NCI-H1694 (cell line): ENCODE measurements at places on chromosomes 13 and 19.

GRCh38 chr19:46787040-46787330, 1.4 kb downstream of the SLC1A5 start:
- DNase-seq = no peak

- DNase-seq = no peak
These were observed 7.7 kb upstream of the LRFN3 start for GRCh38 chr19:35928507-35928906.

- no peak for DNase-seq
These were observed 63.7 kb downstream of the CRYL1 start for GRCh38 chr13:20461860-20462532.

GRCh38 chr13:30463787-30464495, 1.8 kb downstream of the HMGB1 start:
- no peak for DNase-seq

DNA sequence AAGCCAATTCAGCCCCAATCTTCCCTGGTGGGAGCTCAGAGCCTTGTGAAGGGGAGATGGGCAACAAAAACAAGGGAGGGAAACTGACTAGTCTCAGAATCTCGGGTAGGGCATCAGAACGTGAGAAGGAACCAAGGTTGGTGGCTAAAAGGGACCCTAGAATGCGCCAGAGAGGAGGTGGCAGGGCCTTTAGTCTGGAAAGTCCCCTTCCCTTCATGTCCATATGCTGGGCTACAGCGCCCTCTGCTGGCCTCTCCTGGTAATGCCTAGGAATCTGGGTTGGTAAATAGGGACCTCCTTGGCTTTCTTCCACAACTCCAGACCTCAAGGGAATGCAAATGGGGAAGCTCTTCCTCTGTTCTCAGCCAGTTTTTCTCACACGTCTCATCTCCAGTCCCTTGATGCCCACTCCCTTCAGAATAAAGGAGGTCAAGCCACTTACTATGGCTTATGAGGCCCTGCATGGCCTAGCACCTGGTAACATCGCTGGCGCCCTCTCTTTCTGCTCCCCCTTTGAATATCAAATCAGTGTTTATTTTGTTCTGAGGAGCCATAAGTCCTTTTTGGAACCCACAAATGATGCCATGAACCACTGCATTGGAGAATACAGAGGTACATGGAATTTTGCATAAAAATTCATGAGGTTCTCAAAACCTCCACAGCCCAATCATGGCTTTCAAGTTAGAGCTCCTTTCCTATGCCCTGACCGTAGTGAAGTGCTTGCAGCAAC, 1.4 kb upstream of the CCDC97 start:
- DNase-seq = peak; percentile 93

DNA sequence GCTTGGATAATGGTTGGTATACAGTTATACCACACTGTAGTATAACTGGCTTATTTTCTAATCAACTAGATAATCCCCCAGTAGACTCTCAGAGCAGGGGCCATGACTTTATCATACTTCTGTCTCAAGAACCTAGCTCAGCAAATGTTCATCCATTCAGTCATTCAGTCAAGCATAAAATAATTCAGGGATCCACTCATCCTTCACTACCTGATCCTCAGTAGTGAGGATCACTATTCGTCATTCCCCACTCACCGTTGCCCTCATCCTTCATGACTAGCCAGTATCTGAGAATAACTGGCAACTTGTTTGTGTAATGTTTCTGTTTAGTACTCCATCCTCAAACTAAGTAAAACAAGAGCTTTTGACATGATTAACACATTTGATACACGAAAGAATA, 77.6 kb downstream of the TSC22D1 start:
- no peak for DNase-seq

DNA sequence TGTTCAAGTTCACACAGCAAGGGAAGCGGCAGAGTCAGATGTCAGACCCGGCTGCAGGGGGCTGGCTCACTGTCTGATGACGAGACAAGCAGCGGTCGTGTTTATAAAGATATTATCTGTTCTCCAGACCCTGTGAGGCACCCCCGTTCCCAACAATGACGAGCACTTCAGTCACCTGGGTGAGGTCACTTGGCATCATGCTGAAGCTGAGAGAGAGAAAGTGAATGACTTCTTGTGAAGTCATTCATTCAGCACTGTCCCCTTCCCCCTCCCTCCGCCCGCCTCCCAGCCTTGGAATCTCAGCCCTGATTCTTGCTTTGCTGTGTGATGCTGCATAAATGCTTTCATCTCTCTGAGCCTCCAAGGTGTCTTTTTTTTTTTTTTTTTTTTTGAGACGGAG, 4.9 kb upstream of the LYPD3 start:
- no peak for DNase-seq

- no peak for DNase-seq
These were observed 843.0 kb upstream of the ATXN8OS start for GRCh38 chr13:69264362-69265334.

DNA sequence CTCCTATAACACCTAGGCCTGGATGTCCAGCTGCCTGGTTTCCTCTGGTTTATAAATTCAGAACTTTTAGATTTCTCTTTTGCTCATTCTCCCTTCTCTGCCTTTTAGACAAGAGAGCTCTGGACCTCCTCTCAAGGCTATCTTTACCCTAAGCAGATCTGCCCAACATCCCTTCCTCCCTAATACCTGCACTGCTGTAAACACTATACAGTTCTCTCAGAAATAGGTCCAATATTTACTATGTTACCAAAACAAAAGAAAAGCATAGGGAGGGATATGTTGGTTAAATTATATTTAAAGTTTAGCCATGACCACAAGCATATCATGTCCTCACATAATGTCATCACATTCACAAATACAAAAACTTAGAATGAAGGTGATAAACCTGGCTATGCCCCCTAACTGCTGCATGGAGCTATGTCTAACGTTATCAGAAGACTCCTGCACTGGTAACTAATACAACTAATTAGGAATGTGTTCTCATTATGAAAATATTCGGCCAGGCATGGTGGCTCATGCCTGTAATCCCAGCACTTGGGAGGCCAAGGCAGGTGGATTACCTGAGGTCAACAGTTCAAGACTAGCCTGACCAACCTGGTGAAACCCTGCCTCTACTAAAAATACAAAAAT, 18.0 kb downstream of the KPNA3 start:
- DNase-seq = no peak

- DNase-seq = no peak
These were observed 129.5 kb downstream of the CYSLTR2 start for GRCh38 chr13:48783181-48783630.

- no peak for DNase-seq
These were observed 16.4 kb downstream of the FREM2 start for GRCh38 chr13:38703255-38703654.

- no peak for DNase-seq
These were observed 2.1 kb upstream of the PCDH17 start for GRCh38 chr13:57629391-57629804.

DNA sequence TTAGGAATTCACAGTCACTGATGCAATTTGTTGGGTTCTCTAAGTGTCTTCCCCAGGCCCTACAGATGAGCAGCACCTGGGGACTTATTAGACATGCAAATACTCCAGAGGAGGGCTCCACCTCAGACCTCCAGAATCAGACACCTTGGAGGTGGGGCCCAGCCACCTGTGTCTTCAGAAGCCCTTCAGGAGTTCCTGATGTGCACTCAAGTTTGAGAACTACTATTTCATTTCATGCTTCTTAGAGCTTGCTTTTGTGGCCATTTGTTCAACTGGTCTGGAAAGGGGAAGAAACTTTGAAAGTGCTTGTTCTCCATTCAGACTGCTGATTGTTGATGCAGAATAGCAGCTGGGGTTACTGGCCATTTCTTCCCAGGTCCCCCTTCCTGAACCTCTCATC, 472.0 kb downstream of the COG6 start:
- no peak for DNase-seq

DNA sequence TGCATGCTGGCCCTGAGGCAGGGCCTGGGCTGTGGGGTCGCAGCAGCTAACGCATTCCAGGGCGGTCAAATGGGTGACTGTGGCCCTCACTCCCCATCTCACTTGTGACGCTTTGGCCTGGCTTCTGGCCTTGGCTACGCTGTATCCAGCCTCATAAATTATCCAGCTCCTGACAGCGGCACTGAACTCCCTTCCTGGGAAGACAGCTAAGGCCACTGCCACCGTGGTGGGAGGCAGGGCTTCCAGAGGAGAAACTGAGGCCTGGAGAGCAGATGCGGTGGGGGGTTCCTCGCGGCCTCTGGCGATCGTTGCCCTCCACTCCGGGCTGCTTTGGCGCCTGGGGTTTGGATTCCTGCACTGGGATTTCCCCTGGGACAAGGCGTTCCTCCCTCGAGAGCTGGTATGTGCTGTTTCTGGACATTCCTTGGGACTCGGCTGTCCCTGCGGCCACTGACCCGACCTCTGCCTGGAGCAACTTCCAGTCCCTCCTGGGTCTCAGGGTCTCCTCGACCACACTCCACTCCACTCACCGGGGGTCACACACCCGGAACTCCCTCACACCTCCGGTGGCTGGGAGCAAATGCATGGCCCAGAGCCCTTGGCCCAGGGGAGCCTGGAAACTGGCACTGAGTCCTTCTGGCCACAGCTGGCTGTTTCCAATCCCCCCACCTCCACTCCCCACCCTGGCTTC, 3.4 kb downstream of the TBXA2R start:
- DNase-seq = no peak

GRCh38 chr13:76293751-76294150, 592.5 kb downstream of the KCTD12 start:
- no peak for DNase-seq

GRCh38 chr19:1699386-1699785, 47.0 kb upstream of the TCF3 start:
- no peak for DNase-seq

DNA sequence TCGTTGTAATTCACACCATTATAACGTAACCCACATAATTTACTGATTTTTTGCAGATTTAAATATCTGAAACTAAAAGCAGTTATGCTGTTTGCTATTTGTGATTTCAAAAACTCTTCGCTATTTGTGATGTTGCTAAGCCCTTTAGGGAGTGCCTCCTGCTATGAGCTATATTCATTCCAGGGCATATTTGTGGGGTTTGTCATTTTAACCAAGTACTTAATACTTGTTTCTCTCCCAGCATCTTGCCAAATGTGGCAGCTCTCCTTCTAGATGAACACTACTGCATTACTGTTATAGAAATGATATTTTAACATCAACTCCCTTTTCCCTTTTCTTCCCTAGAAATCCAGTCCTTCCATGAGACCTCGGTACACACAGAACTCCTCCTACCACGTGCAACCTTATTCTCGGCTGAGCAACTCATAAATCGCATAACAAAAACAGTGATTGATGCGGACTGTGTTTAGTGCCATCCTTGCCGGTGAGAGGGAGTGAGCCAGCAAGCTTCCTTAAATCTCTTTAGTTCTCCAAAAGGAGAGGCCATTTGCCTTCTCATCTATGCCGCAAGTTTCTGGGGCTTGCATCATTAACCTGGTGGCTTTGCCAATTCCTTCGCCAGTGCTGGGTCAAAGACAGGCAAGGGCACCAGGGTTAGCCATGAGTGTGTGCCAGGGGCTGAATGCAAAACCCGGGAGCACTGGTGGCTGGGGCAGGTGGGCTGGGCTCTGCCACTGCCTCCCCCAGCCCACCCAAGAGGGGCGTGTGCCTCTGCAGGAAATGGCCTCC, 33.4 kb downstream of the RFX2 start:
- no peak for DNase-seq

DNA sequence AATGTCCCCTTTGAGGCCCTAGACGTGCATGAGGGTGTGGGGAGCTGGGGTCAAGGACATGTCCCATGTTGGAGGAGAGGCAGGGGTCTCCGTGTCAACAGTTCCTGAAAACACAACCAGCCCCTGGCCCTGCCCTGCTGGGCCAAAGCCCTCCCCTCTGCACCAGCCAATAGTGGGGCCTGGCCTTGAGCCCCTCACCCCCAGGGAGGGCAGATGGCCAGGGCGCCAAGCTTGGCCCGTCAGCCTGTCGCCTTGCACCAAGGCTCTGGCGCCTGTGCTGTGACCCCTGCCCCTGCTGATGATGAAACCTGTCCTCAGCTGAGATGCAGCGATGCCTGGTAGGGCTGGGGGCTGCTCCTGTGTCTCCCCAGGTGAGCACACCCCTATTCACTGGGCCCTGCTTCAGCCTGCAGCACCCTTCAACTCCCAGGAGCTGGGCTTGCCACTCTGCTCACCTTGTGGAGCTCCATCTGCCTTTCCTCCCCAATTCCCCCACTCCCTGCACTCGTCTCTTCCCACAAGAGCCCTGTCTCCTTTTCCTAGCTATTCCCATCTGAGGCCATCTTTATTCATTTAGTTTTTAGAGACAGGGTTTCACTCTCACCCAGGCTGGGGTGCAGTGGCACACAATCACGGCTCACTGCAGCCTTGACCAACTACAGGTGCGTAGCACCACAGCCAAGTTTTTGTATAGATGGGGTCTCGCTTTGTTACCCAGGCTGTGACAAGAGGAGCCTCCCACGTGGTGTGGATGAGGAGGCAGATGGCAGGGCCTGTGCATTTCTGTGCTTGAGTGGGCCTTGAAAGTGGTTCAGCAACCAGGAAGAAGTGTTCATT, 2.1 kb upstream of the HAMP start:
- no peak for DNase-seq

GRCh38 chr13:28012896-28013295, 24.4 kb upstream of the URAD start:
- no peak for DNase-seq

GRCh38 chr19:33506498-33506897, 15.1 kb downstream of the PEPD start:
- DNase-seq = no peak

GRCh38 chr13:24192057-24192810, 31.7 kb downstream of the SPATA13 start:
- no peak for DNase-seq

- no peak for DNase-seq
These were observed 389.3 kb upstream of the PCDH9 start for GRCh38 chr13:67619351-67619994.

- DNase-seq = peak; percentile 61
These were observed 4.5 kb downstream of the TPRX2 start for GRCh38 chr19:47863514-47863936.

DNA sequence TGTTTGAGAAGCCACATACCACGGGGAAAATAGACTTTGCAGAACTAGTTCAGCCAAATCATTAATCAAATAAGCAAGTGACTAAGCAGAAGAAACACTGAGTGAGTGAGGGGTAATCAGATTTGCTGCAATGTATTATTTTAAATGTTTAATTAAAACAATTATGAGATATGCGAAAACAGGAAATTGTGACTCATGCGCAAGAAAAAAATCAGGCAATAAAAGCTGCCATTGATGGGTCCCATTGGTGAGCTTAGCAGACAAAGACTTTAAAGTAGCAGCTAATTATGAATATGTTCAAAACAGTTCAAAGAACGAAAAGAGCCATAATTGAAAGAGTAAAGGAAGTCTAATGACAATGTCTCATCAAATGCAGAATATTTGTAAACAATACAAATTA, 644.1 kb downstream of the GPC5 start:
- DNase-seq = no peak

GRCh38 chr13:30898678-30899241, 7.3 kb upstream of the MEDAG start:
- no peak for DNase-seq

- DNase-seq = no peak
These were observed 169.5 kb downstream of the NUFIP1 start for GRCh38 chr13:44819772-44820171.

GRCh38 chr13:28299916-28300315, 161.6 kb downstream of the PAN3 start:
- DNase-seq = peak; percentile 50
